Fibroblast of lung (primary cell): ENCODE measurements at places on chromosomes 6 and 20. TPM values are rescaled to one million over a fixed set of nuclear protein-coding genes. Genes with fewer than 3 reads are reported as not detected.
A peak's percentile ranks its signal among the peaks of the same experiment; 100 is the strongest.

NRSN1 gene
- total RNA-seq: not detected in 2 replicates

CD109 gene
- 12.8 and 51.2 TPM in 2 replicates for total RNA-seq

SLC35D3 gene
- total RNA-seq: not detected in 2 replicates

OR2J2 gene
- total RNA-seq: not detected in 2 replicates

PNPLA1 gene
- not detected in 2 replicates for total RNA-seq

DNA sequence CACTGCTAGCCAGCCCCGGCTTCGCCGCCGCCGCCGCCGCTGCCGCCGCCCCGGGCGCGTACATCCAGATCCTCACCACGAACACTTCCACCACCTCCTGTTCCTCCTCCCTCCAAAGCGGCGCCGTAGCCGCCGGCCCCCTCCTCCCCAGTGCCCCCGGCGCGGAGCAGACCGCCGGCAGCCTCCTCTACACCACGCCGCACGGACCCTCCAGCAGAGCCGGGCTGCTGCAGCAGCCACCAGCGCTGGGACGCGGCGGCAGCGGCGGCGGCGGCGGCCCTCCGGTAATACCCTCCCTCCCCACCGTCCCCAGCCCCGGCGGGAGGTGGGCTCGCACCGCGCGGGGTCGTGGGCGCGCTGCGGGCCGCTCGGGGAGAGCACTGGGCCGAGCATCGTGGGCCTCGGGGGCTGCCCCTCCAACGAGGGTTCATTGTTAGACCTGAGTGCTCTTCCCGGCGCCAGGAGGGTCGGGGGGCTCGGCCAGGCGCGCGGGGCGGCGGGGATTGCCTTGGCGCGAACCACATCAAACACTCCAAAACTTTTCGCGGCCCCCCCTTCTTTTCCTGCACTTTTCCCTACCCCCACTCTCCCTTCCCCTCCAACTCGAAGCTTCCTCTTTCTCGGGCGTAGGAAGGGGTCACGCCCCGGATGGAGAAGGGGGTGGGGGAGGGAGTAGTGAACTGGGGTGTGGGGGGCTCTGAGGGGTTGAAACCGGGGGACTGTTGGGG lies 827 bp downstream of the E2F3 start:
- DNase-seq: peak; percentile 40

- DNase-seq: peak; percentile 5
Observed at GRCh38 chr20:24612799-24613775, 143.7 kb downstream of the SYNDIG1 start.

- DNase-seq: peak; percentile 13
Observed at GRCh38 chr6:151763303-151763702, 44.2 kb upstream of the ESR1 start.

- DNase-seq: no peak
Observed at GRCh38 chr6:6971369-6971768, 136.4 kb upstream of the RREB1 start.

- DNase-seq: no peak
Observed at GRCh38 chr20:60055740-60056139, 97.5 kb downstream of the CDH26 start.

DNA sequence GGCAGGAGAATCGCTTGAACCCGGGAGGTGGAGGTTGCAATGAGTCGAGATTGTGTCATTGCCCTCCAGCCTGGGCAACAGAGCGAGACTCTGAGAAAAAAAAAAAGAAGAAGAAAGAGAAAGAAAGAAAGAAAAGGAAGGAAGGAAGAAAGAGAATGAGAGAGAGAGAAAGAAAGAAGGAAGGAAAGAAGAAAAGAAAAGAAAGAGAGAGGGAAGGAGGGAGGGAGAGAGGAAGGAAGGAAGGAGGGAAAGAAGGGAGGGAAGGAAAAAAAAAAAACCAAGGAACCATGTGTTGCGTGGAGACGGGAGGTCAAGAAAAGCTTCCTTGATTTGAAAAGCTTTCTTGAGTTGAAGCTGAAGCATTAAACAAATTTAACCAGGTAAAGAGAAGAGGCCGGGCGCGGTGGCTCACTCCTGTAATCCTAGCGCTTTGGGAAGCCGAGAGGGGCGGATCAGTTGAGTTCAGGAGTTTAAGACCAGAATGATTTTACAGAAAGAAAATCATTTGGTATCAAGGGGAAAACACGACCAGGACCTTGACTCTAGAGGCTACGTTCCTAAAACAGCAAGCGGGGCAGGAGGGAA lies 90.5 kb upstream of the PRSS16 start:
- DNase-seq: no peak

GRCh38 chr6:14452567-14453527 lies 335.3 kb downstream of the CD83 start:
- no peak for DNase-seq

- DNase-seq: no peak
Observed at GRCh38 chr6:121142093-121142492, 192.2 kb downstream of the TBC1D32 start.

- peak; percentile 89 for DNase-seq
Observed at GRCh38 chr6:81172056-81172740, 580.3 kb downstream of the TENT5A start.

DNA sequence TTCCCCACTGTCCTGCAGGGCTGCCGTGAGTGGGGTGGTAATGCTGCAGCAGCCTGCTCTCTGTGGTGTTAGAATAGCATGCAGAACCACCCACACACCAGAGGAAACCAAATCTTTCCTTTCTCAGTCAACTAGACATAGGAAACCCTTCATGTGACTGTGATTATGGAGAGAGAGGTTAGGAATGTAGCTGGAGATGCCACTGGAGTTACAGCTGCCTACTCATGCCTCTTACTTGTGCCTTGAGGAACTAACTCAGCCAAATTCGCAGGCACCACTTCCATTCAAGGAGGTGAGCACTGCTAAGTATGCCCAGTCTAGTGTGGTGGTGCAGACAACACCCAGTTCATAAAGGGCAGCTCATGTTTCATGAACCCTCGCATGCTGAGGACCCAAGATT lies 27.4 kb downstream of the MUC22 start:
- DNase-seq: no peak

DNA sequence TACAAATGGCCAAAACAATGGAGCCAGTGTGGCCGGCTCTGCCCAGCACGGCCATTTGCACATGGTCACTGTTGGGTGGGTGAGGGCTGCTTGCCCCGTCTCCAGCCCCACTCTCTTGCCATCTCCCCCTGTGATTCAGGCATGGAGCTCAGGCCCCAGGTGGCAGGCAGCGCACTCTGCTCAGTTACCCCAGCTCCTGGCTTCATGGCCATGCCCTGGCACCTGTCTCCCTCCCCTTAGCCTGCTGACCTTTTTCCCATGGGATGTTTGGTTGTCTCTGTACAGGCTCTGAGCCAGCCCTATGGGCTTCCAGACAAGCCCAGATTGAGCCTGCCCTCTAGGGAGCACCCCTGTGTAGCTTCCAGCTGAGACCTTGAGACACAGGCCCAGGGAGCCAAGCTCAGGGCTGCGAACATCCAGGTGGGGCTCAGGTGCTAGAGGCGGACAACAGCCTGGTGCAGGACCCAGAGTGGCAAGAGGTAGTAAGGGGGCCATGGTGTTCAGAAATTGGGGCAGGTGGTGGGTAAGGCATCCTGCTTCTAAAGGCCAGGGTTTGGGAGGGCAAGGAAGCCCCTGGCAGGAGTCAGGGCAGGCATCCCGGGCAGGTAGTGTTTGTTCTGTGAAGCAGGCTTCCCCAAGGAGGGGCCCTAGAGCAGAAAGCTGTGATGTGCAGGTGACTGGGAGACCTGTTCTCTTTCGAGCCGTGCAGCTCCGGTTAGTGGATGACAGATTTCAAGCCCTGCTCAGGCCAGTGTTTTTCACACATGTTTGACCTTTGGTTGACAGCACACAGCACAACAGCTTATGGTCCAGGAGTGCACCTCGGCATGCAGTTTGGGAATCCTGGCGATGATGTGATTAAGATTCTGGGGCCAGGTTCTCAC lies 17.7 kb downstream of the SYNJ2 start:
- no peak for DNase-seq
